Activated naive CD4-positive, alpha-beta T cell (primary cell): ENCODE measurements at places on chromosomes 16 and 17.

GRCh38 chr16:27286451-27286850 is 17.9 kb upstream of the NSMCE1 start:
- DNase-seq, result no peak

DNA sequence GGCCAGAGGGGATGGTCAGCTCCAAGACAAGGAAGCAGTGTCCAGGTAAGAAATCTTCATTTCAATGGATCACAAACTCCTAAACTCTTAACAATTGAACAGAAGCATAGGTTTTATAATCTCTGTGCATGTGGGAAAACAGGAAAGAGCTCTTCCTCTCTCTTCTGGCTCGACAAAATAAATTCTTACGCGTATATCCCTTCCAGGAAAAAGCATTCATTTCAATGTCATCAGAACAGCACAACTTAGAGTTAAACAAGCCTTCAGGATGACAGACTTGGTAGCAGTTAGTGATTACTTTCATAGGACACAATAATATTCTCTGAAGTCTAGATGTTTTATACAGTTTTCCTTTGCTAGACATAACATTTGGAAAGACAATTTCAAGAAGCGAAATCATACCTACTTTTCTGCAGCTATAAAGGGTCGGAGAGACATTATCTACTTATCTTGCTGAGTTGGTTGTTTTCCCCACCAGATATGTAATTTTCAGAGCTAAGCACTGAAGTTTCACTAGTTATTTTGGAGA is 19.3 kb upstream of the SLC35G3 start:
- DNase-seq, result no peak

- no peak for DNase-seq
Measured at GRCh38 chr16:80656711-80657150, 115.9 kb downstream of the DYNLRB2 start.

- DNase-seq, result no peak
Measured at GRCh38 chr17:46977348-46977747, 1.7 kb downstream of the RPRML start.
